NCI-H524 treated with DMSO at 0.1 percent for 48 hours (cell line): ENCODE measurements at places on chromosomes 12 and 14.
A peak's percentile ranks its signal among the peaks of the same experiment; 100 is the strongest.

- peak; percentile 84 for DNase-seq
Observed at GRCh38 chr12:50620109-50620977, 115.6 kb downstream of the DIP2B start.

- DNase-seq = peak; percentile 84
Observed at GRCh38 chr12:50057000-50057841, at the start of gene ASIC1. ASIC1 (plus strand) TSS chr12:50057596; CDS start chr12:50058767, 1,171 bp downstream.

GRCh38 chr14:91410771-91411536 is 6.7 kb downstream of the CCDC88C start:
- no peak for DNase-seq

DNA sequence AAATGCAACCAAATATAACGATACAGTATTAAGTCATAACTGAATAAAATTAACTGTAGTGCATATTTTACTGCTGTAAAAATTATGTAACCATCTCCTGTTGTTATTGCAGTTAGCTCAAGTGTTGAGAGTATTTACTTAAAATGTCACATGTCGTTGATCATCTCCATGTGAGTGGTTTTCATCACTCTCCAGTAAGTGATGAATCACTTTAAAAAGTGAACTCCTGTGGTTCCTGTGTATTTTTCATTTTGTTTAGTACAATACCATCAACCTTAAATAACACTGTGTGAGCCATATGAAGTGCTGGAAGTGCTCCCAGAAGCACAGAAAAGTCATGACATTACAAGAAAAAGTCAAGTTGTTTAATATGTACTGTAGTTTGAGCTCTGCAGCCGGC is 104.7 kb upstream of the SLCO1B1 start:
- DNase-seq = no peak

- DNase-seq = no peak
Observed at GRCh38 chr12:65695113-65695865, 129.0 kb upstream of the HMGA2 start.

DNA sequence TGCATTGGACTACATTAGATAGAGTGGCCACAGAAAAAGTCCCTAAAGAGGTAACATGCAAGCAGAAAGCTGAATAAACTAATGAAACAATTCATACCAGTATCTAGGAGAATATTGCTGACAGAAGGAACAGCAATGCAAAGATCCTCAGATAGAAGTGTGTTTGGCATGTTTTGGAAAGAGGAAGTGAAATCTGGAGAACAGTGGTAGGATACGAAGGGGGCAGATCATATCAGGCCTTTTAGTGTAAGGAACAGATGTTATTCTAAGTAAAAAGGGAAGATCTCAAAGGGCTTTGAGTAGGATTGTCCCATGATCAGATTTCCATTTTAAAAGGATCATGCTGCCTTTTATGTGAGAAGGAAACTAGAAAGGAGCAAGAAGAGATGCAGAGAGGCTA is 342.9 kb downstream of the PAWR start:
- DNase-seq = no peak

- DNase-seq = no peak
Observed at GRCh38 chr14:100275214-100275613, 31.0 kb downstream of the SLC25A29 start.

DNA sequence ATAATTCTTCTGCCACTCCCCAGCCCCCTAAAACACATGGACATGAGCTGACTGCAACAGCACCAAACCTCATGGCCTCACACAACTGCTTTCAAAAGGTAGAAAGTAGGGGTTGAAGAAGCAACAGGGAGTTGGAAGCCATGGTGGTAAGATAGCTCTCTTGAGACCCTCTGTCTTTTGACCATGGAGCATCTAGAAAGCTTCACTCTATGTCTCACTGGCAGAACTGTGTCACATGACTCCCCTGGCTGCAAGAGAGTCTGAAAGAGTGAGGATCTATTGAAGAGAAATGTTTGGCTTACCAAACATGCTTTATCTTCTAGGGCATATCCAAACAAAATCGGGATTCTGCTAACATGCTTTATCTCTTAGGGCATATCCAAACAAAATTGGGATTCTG is 142.9 kb upstream of the WSCD2 start:
- DNase-seq = no peak

DNA sequence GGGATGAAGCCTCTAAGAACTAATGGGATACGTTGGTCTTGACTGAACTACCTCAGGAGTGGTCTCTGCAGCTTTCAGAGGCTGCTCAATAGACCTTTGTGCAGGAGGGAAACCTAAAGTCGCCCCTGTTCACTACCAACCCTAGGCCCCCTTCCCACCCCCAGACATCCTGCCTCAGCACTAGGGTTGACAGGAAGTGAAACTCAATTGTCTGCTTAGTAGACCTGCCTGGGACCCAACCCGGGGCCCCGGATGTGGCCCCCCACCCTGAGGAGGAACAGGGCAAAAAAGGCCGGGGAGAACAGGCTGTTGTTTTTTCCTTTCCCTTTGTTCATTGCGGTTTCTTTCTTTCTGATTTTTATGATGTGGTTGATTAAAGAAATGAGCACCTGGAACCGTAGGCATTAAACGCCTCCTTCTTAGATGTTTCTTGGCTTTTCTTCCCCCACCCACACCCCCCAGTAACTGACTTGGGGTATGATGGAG is 1.6 kb upstream of the DGKA start:
- no peak for DNase-seq

DNA sequence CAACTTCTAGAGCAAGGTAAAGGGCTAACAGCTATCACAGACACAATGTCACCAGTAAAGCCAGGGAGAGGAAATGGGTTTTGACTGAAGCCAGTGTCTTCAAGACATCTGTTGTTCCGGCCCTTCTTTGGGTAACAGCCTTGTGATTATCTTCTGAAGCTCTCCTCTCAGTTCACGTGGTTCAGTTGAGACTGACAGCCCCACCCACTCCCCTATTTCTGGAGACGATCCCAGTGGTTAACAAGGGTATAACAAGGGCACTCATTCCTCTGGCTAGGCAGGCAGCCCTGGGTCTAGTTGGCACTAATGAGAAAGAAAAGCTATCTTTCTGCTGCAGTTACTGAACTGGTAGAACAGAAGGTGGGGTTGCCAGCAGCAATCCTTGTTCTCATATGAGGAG is 6.9 kb downstream of the GNPTAB start:
- DNase-seq = peak; percentile 79

GRCh38 chr14:103127861-103128598 is 4.8 kb downstream of the TNFAIP2 start:
- DNase-seq = no peak

DNA sequence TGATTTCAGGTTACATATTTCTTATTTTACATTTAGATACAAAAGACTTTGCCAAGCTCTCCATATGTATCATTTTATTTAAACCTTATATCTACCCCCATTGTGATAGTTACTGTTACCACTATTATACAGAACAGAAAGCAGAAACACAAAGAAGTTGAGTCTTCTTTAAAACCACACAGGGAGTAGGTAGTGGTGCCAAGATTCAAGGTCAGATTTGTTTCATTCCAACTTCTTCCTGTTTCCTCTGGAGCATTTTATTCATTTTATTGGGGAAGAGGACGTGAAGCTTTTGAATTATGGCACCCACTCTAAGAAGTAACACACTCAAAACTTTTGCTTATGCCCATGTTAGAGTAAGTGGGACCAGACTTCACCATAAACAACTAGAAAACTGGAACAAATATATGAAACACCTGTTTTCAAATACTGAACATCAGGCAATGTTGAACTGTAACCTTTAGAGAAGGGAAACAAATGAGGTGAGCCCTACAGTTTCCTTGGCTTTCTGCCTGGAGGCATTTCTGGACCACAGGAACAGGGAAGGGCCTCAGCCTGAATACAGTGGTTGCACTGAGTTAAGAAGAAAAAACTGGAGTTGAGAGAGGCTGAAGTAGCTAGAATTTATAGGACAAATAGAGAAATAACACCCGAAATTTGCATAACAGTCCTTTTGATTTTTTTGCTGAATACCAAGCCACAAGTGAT is 160.4 kb upstream of the SSTR1 start:
- no peak for DNase-seq

DNA sequence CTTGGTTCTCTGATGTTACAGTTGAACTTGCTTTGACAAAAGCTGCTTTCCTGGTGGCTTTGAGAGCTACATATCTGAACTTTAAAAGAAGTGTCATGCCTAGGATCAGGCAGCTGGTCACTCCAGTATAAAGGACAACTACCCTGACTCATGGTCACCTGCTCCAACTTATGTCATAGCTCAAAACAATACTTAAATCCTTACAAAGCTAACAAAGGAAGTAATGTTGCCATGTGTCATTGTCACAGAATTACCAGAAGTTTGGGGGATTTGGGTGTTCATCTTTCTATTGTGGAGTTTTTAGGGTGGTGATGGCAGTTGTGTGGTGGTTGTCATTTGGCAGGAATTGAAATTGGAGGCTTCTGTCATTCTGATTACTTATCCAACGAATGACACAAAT is 1.8 kb upstream of the TCP11L2 start:
- DNase-seq = no peak

GRCh38 chr14:74531467-74531866 is 37.9 kb downstream of the ISCA2 start:
- no peak for DNase-seq

DNA sequence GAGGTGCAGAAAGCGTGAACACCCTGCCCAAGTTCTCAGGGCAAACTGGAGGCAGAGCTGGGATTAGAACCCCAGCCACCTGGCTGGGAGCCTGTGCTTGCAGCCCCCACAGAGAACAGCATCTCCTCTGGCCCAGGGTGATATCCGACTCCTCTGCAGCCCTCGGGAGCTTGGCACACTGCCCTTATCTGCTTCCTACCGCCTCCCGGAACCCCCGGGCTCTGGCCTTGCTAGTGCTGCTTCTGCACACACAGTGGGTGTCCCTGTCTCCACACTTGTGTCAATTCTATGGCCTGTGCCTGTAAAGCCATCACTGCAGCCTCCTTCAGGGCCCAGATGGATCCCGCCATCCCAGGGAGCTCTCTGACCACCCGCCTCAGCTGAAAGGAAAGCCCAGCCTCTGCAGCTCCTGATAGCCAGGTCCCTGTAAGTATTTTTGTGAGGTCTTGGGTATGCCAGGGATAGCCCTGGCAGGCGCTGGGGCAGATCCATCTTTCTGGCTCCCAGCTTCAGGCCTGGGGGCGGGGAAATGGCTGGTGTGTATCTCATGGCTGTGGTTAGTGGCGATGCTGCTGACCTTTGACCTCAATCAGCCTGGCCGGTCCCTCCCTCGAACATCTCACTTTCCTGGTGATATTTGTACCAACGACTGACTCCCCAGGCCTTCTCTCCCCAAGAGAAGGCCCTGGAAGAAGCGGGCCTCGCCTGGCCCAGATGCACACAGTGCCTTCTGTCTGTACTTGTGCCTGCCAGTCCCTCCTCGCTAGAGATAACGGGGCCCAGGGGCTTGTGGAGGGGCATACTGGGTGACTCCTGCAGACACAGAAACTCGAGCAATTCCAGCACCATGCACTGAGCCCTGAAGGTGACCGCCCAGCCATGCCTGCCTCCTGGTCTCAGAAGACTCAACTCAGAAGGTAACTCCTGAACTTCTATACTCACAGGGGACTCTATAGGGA is 183.8 kb downstream of the CALM1 start:
- no peak for DNase-seq

DNA sequence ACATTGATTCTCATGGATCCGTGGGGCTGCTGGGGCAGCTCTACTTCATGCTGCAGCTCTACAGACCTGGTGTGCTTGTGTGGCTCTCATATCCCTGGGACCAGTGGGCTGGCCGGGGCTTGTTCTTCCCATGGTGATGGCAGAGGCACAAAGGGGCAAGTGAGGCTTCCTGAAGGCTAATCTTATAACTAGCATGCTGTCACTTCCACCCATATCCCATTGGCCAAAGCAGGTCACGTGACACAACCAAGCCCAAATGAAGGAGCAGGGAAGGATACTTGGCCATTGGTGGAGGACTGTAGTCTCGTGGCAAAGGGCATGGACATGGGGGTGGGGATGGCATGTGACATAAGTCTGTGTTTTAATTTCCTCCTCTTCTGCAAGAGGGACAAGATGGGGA is 9.9 kb downstream of the PLBD2 start:
- no peak for DNase-seq

DNA sequence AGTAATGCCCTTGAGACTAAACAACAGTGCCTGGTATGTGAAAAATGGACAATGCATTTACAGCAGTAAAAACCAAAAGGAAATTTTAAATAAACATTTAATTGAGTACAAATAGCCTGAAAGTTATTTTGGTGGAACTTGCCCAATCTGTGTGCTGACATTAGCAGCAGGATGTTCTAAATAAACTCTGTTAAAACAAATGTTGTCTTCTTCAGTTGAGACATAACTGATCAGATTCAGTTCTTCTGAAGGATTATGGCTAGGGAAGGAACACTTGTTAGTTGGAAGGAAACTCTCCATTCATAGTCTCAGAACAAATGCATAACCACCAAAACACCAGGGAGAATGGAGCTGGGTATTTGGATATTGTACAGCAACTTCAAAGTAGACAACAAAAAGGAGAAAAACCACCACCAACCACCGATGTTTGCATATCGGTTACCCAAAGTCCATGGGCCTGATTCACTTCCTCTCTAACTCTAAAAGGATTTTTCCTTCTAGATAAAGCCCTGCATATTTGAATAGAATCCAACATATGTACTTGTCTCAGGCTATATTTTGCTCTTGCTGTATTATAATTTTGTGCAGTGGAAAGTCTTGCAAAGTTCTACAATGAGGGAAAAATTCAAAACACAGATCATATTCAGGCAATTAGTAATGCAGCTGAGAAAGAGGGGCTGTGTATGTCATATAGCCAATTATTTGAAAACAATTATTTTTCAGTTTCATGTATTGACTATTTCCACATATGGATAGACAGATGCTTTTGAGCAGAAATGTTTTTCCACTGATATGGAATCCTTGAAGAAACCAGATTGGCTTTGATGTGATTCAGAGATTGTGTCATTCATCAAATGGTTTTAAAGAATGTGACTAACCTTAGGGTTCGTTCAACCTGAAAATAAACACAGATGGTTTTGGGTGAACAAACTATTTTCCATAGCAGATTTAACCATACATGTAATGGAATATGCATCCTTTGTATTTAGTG is 152.2 kb upstream of the BMP4 start:
- no peak for DNase-seq

GRCh38 chr14:24794644-24795305 is 160.8 kb upstream of the GZMB start:
- no peak for DNase-seq

DNA sequence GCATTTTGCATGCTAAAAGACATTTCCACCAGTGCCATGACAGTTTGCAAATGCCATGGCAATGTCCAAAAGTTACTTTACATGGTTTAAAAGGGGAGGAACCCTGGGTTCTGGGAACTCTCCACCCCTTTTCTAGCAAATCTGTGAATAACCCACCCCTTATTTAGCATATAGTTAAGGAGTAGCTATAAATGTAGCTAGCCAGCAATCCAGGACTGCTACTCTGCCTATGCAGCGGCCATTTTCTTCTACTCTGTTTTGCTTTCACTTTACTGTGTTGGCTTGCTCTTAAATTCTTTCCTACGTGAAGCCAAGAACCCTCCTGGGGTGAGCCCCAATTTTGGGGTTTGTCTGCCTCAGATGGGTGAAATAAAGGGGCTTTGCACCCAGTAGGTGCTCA is 141.0 kb downstream of the PTPN11 start:
- DNase-seq = no peak

- no peak for DNase-seq
Observed at GRCh38 chr12:115030017-115030416, 346.0 kb upstream of the TBX3 start.

- DNase-seq = no peak
Observed at GRCh38 chr12:21476949-21477348, 24.5 kb downstream of the RECQL start.
